AG10803 (cell line): ENCODE measurements at places on chromosomes 3 and 15.

DNA sequence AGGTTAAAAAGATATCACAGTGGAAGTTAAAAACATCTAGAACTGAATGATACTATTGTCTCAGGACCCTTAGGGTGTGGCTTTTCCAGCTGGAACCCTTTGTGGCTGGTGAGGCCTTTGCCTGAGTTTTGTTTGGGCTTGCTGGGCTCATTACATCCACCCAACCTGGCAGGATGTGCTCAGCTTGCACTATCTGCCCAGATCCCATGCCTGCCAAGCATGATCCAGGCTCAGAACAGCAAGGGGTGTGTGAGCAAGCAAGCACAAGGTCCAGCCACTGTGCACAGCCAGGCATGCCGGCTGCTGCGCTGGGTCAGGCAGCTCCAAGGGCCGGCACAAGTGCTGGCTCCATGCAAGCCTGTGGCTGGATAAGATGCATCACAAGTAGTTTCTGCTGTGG lies 512.7 kb upstream of the CDIN1 start:
- DNase-seq = no peak

- no peak for DNase-seq
These were observed 71.3 kb upstream of the CORO2B start for GRCh38 chr15:68507447-68507846.

DNA sequence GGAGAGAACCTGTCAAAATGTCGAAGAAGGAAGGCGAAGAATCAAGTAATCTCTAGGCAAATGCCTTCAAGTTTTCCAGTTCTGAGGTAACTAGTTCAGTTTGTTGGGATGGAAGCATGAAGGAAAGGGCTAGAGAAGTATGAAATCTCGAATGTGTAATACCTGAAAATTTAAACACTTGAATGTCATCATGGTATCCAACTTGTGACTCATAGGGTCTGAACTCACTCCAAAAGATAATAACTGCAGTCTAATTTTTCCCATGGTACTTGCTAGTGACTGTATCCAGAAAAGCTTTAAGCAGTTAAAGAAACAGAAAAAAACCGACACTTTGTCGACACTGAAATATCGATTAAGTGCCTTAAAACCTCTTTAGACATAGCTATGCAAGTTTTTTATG lies 102.9 kb upstream of the CHRM5 start:
- DNase-seq = no peak

DNA sequence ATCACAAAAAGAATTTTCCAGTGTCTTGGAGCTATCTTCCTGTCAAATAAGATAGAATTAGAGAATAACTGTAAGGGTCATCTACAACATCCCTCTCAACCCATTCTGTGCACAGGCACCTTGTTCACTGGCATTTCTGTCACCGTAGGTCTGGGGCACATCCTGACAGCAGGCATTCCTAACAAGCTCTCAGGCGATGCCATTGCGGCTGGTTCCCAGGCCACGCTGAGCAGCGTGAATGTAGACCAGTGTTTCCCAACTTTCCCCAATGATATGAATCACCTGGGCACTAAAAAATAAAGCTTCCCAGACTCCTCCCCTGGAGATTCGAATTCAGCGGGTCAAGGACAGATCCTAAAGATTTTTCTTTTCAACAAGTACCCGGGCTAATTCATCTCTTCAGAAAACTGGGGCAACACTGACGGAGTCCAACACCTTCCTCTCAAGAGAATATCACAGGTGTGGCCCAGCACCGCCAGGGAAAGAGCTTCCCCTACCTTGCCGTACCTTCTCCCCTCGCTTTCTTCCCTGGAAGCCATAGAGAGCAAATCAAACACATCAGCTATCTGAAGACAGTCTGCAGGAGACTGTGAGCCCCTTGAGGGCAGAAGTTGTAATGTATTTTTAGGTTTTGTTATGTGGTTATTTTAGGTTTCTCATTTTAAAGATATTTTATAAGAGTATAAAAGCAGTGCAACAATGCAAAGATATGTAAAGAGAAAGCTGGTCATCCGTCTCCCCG lies 143.4 kb downstream of the LIPC start:
- DNase-seq = no peak
